Effector CD4-positive, alpha-beta T cell (primary cell): ENCODE measurements at places on chromosomes 16 and 17.

DNA sequence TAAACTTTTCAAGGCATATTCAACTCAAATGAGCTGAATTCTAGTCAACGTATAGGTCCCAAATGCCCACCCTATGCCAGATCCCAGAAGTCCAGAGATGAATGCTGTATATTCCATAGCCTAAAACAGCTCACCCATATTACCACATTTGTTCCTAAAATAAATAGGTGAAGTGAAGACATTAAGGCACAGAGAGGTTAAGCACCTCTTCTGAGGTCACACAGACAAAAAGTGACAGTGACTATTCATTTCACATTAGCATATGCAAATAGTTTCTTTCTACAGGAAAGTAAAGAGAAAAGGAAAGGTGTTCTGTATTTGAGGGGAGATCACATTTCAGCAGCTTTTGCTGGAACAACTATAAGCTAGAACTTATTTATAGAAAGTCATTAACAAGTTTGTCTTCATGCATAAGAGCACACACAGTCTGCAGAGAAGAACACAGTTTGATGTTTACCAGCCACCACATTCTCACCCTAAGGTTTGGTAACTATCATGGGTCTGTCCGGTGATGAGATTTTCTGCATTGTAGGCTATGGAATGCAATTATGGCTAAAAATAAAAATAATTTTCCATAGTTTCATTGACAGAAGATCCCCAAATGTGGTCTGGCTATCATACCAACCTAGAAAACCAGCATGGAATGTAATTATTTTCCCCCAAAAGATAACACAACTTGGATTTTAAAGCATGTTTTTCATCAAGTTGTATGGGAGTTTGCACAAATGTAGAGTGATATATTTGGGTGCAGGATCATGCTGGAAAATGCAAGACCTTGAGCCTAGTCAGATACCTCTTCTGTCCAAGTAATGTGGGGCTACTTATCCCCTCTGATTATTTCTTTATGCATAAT is 402.1 kb downstream of the UTP18 start:
- DNase-seq: no peak

DNA sequence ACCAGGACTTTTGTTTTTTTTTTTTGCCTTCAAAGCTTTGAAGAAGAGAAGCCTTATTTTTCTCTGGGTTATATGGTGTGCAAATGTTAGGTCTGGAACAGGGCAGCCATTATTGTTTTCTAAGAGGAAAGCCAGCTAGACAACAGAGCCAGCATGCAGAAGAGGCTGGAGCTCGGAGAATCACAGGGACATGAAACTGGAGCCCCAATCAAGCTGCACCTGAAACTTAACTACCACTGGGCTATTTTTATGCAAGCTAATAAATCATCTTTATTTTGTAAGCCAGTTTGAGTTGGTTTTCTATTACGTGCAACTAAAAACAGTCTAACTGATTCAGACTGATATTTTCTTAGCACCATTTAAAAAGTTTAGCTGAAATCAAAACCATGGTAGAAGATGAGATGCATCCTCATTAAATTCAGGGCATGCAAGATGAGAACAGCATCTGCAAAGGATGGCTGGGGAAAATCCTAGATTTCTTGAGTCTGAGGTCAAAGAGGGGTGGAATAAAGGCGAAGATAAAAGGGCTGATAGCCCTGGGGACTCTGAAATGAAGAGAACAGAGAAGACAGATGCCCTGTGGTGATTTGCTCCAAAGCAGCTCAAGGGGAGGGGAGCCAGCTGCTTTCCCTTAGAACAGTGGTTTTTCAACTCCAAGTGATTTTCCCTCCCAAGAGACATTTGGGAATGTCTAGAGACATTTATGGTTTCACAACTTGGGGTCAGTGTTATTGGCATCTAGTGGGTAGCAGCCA is 177.1 kb upstream of the WSCD1 start:
- DNase-seq: no peak

DNA sequence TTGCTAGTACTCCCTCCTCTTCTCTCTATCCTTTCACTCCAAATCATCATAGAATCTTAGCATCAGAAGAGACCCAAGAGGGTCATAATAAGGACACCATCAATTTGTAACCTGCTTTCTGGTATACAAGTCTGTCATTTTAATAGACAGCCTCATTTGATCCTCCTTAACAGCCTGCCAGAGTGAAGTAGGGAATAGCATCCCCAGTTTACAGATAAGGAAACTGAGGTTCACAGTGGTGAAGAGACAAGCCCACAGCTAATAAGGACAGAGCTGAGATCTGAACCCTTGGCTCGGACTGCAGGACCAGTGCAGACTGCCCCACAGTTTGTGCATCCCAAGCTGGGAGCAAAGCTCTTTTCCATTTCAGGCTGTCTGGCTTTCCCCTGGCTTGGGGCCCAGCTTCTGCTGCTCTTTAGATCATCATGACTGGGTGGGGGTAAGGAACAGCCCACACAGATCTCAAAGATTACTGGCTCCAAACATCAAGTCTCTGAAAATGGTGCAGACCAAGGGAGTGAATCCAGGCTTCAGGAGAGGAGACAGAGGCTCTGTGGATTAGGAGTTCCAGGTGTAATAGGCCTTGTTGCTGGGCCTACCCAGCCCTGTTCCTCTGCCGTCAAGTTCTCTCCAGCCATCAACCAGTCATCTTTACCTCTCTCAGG is 10.3 kb upstream of the IGFBP4 start:
- no peak for DNase-seq

- no peak for DNase-seq
Observed at GRCh38 chr17:67151717-67152116, 93.3 kb downstream of the HELZ start.

DNA sequence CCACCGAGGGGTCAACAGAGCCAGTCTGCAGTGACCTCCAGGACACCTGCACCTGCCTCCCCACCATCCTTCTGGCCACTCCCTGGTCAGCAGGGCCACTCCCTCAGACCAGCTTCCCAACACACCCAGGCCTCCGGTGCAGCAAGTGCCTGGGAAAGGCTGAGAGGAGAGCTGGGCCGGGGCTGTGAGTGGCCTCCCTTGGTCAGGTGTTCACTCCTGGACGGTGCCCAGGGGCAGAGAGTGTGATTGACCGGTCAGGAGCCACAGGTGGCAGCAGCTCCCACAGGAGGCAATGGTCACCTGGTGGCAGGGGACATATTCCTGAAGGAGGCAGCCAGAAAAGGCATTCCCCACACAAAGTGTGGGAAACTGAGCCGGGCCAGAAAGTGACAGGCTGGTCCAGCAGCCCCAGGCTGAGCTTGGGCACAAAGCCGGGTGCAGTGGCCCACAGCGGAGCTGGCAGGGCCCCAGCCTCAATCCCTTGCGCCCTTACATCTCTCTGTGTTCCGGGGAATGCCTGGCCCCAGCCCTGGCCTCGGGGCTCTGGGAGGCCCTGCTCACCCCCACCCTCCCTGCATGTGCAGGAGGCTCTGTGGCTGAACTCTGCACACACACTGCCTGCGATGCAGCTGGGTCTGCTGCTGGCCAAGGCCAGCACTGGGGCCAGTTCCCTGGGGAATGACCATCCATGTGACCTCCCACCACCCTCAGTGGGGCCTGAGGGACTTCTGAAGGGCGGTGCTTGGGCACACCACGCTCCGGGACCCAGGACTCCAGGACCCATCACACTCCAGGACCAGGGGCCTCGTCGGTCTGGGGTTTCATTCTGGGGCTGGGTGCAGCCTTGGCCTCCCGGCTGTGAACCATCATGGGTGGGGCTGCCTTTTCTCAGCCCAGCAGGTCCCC is 1.2 kb upstream of the C17orf99 start:
- no peak for DNase-seq

DNA sequence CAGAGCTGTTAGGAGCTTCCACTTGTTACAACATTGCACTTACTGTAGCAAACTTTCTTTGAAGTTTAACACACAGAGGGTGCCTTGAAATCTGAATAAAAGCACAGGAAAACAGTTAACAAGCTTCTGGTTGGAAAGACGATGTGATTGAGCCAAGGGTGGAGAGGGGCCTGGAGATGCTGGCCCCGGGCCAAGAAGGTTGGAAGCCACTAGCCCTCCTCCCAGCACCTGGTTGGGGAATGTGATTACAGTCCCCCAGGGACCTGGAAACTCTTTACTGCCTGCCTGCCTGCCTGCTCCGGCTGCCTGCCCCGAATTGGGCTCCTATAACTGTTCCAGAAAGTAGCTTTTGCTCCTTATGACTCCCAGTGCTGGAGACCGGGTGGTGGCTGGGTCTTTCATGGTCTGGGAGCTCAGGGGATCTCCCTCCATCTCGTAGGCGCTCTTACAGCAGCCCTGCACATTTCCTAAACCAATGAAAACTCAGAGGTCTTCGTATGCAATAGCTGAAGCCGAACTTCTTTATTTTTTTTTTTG is 48.0 kb upstream of the ZFHX3 start:
- DNase-seq: no peak

DNA sequence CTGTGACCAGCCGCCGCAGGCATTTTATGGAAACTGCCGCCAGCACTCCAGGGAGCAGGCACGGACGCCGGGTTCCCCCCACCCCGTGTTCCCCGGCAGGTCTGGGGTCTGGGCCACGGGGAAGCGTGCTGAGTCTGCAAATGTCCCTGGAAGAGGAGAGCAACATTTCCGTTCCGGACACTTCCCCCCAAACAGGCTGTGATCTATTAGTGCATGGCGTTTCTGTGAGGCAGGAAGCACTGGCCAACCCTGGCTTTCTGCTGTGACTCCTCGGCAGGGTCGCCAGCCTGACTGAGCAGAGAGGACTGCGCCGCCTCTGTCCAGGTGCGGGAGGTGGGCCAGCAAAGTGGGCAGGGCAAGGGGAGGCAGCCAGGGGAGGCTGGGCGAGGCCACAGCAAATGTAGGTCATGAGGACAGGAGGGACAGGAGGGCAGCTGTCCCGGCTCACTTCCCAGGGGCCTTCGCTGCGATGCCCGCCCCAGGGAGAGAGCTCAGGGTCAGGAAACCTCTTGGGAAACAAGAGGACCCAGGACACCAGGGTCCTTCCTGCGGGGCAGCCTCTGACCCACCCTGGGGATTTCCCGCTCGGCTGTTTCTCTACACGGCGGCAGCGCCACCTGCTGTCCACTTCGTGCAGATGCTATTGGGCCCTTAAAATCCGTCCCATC is 9.5 kb downstream of the FOXF1 start:
- peak; percentile 37 for DNase-seq

- DNase-seq: no peak
Observed at GRCh38 chr17:78737332-78737731, 44.7 kb downstream of the CYTH1 start.

DNA sequence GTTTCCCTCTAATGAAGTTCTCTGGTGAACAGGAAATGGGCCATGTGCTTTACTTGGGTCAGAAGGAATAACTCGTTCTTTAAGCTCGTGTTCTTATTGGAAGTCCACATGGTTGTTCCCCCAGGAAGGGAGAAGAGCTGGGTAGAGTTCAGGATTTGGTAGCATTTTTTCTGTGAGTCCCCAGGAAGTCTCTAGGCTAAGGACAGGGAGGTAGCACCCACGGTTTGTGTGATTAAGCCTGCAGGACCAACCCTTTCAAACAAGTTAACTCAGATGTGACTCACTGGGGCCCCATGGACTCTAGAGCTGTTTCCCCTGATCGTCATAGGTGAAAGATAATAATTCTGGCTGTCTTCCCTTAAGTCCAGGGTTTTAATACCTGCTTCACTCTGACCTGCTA is 16.4 kb downstream of the SAP30BP start:
- DNase-seq: no peak

DNA sequence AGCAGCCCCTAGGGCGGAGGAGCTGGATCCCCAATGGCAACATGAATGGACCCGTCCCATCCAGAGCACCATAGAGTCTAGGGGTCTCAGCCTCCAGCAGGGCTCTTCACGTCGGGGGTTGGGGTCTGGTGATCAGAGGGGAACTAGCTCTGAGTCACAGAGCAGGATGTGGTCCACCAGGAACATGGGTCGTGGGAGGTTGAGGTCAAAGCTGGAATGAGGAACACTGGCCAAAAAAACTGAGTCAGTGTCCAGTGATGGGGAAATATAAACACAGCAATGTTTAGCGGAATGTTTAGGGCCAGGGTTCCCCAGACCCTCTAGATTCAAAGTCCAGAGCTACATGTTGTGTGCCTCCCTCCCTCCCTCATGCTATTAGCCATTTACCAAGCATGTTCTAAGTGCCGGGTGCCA is 79.1 kb upstream of the C16orf82 start:
- DNase-seq: no peak

- DNase-seq: no peak
Observed at GRCh38 chr17:163514-164098, 17.8 kb downstream of the DOC2B start.

GRCh38 chr16:57530104-57530521 is 6.3 kb downstream of the CCDC102A start:
- peak; percentile 60 for DNase-seq

- DNase-seq: no peak
Observed at GRCh38 chr17:824378-824777, 42.2 kb downstream of the MRM3 start.

GRCh38 chr16:81873843-81874752 is 95.0 kb downstream of the PLCG2 start:
- peak; percentile 6 for DNase-seq
